HS-27A (cell line): ENCODE measurements at places on chromosomes 7 and 10.

GRCh38 chr10:124131172-124131571, 37.8 kb upstream of the CHST15 start:
- no peak for DNase-seq

DNA sequence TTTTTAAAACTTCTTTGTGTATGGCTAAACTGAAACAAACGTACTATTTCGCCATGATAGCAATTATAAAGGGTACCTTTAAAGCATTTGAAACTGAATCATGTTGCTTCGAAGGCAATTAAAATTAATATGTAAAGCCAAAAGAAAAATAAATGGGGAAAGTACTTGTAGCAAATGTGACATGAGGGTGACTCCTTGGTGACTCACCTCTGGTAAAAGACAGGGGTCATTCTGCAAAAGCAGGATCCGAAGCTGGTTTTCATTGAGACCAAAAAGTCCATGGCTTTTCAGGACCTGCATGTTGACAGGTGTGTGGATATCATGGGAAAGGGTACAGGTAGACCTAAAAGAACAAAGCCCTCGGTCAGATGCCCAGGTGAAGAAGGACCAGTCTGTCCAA, 1.5 kb downstream of the ZC3HAV1L start:
- no peak for DNase-seq

DNA sequence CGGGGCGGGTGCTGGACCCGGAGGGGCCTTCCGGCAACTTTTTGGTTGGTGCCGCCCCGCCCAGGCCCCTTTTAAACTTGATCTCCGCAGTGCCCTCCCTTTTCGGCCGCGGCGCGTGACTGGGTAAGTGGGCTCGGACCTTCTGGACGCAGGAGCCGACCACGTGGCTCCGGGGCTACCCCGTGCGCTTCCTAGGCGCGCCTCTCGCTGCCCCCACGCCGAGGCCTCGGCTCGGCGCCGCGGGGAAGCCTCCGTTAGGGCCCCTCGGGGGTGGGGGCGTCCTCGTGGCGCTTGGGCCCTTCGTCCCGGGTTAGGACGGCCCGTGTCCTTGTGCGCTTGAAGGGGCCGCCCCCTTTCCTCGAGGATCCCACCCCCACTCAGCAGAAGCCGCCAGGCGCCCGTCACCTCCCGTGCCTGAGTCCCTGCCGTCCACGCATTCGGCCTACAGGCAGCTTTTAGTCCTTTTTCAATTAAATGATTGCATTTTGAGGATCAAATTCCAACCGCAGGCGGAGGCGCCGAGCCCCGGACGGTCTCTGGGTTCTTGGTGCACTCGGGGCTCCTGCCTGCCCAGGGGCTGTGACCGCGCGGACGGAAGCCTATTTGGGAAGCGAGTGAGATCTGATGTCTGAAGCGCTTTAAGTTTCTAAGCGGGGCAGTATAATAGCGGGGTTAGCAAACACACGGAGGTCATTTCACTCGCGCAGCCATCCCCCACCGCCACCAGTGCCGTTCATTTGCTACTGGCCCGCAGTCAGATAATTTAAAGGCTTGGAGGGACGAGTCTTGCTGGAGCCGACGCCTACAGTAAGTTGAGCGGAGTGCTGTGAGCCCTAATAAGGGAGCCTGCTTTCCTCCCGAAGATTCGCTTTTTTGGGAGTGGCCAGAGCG, 31.8 kb upstream of the TOMM7 start:
- peak; percentile 68 for DNase-seq

DNA sequence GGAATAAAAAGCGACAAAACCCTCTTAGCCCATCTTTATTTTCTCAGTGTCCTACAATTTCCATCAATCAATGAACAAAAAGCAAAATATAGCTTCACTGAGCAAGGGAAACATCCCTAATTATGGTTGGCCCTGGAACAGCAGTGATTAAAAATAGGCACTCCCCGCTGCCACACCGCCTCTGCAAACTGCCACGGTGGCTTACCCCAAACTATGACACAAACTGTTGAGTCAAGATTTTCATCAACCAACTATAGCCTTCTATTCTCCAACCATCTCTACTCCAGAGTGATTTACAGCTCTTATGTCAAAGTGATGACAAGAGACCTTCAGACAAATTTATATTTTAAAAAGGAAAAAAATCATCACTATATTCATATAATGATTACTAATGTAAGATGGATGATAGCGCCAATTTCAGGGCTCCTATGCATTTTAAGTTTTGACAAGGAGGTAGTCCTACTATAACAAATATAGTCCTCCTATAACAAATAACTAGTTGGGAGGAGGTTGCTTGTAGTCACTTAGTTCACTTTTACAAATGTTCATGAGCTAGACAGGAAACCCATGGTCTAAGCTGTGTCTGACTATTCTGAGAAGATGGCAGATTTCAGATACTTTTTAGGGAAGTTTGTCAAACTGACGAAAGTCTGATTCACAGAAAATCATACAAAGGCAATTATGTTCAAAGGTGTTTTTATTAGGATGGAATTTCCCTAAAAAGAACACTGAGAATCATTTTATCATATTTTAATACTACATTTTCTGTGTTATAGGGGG, 26.3 kb downstream of the DENND11 start:
- no peak for DNase-seq

DNA sequence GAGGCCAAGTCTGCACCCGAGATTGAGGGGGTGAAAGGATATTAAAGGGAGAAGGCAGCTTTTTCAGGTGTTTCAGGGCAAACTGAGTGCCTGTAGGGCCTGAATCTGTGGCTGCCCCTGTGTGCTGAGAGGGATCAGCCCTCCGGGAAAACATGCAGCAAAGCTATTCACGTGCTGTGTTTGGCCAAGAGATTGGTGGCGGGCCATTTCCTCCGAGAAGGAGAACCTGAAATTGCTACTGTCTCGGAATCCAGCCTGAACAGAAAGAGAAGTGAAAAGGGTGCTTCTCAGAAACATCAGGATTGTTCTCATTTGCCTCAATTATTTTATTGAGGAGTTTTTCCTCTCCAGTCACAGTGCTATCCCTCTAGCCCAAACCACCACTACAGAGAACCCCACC, 16.0 kb downstream of the GIMAP5 start:
- DNase-seq, result no peak

GRCh38 chr10:105956550-105956949, 1208.0 kb downstream of the SORCS1 start:
- DNase-seq, result no peak

GRCh38 chr10:75117995-75118394, 6.5 kb downstream of the SAMD8 start:
- DNase-seq, result no peak

GRCh38 chr10:128095753-128096469, 30.3 kb downstream of the MKI67 start:
- no peak for DNase-seq

DNA sequence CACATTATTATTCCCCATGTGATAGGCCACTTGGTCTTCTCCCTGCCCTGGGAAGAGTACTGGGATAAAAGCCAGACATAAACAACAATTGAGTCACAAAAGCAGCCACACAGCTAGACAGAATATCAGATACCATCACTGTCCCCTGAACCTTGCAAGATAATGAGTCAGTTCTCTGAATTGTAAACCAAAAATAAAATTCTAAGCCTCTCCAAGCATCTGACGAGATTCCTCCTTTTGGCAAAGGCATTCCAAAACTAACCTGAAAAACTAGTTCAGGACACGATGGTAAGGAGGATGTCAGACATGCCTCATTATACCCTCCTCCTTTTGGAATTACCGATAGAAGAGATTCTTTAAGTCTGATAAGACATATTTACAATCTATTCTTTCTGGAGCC, 450.7 kb downstream of the HTR7 start:
- peak; percentile 23 for DNase-seq

- no peak for DNase-seq
Measured at GRCh38 chr10:75540357-75540966, 109.0 kb downstream of the LRMDA start.

DNA sequence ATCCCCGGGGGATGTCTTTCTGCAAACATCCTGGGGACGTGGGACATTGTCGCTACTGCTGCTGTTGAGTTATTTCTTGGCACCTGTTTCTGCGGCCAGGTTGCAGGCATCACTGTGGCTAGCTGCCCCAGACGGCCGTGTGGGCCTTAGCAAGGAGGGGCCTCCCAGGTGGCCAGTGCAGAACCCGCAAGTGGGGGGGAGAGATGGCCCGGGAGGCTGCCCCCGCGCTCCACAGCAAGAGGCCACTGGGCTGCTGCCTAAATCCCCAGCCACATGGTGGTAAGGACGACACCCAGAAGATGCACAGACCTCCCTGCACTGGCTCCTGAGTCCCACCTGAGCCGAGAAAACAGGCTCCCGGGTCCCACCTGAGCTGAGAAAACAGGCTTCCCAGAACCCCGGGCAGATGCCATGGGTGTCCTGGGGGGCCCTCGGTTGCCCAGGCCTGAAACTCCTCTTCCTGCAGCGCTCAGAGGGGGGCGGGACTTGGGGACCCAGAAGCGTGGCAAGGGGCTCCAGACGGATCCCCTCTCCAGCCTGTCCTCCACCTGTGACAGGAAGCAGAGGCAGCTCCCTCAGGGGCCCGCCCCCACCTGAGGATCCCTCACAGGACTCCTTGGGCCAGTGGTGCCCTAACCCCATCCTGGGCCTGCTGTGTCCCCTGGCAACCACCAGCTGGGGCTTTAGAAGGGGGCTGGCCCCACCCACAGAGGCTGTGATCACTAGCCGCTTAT, 952 bp upstream of the MAFK start:
- DNase-seq, result no peak

DNA sequence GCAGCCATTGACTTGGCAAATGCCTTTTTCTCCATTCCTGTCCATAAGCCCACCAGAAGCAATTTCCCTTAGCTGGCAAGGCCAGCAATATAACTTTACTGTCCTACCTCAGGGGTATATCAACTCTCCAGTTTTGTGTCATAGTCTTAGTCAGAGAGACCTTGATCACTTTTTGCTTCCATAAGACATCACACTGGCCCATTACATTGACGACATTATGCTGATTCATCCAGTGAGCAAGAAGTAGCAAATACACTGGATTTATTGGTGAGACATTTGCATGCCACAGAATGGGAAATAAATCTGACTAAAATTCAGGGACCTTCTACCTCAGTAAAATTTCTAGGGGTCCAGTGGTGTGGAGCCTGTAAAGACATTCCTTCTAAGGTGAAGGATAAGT, 649.7 kb upstream of the ANKRD30A start:
- no peak for DNase-seq

- no peak for DNase-seq
Measured at GRCh38 chr10:2899246-2899951, 167.9 kb upstream of the PFKP start.

- no peak for DNase-seq
Measured at GRCh38 chr10:24727786-24728185, 4.1 kb upstream of the ARHGAP21 start.

DNA sequence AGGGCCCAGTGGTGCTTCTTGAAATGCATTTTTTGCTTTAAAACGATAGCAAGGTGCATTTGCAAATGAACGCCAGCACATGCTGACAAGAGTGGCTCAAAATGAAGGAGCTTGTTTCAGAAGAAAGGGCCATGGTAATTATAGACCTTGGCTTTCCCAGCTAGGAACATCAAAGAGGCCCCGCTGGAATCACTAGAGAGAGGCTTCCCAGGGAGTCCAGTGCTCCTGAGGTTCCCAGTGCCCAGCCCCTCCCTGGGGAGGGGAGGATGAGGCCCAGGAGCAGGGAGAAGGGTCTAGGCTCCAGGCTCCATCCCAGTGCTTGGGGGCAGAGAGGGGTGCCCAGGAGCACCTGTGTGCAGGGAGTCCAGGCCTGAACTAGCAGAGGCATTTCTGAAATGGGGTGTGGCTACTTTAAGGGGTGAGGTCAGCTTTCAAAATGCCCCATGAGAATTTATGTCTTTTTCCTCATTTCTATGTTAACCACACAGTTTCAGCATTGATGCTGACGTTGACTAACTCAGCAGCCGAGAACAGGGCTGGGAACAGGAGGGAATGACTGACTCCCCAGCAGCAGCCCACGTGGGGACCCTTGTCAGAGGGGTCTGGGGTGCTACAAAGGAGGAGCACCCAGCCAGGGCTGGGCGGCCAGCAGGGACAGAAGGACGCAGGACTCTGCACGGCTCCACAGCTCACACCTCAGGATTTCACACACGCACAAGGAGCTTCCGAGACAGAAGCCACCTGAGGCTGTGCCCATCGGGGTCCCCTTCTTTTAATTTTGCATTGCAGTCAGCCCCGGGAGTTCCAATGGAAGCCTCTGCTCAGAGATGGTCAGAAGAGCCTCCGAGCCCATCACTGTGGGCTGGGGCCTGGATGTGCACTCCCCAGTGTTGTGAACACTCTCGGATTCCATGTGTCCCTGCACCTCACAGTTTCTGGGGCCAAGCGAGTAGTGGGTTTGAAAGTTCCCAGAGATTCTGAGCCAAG, 570.2 kb downstream of the PTPRN2 start:
- DNase-seq, result no peak
